Mammary epithelial cell (primary cell): ENCODE measurements at places on chromosomes 13 and 19.

GRCh38 chr13:48890391-48890790, 85.3 kb upstream of the FNDC3A start:
- no peak for DNase-seq

GRCh38 chr19:29478578-29479565, 46.9 kb upstream of the VSTM2B start:
- DNase-seq, result no peak

GRCh38 chr19:28009696-28010095, 1203.3 kb downstream of the UQCRFS1 start:
- no peak for DNase-seq

DNA sequence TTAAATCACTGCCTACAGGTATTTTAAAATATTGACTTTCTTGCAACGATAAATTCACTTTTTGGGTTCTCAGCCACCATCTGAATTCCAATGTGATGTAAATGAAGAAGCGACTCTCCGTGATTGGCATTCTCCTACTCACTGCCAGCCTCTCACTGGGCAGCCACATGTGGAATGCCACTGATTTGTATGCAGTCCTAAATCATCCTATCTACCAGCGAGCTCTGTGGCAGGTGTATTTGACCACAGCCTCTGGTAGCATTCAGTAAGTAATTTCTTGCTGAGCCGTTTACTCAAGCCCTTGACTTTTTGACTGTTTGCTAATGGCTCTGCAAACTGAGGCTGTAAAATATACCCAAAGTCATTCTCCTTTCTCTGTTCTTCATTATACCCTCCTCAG, 559.0 kb upstream of the SLC10A2 start:
- DNase-seq, result no peak

DNA sequence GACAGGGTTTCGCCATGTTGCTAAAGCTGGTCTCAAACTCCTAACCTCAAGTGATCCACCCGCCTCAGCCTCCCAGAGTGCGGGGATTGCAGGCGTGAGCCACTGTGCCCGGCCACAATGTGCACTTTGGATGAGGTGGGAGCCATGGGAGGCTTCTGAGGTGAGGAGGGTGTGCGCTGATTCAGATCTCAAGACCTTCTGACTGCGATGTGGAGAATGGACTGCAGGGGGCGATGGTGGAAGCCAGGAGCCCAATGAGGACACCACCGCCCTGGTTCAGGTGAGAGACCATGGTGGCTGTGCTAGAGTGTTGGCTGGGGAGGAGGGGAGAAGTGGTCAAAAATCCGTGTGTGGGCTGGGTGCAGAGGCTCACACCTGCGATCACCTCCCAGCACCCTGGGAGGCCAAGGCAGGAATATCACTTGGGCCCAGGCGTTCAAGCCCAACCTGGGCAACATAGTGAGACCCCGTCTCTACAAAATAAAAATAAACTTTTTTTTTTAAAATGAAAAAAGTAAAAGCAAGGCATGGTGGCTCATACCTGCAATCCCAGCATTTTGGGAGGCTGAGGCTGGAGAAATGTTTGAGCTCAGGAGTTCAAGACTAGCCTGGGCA, 5.6 kb downstream of the INAFM1 start:
- no peak for DNase-seq
